ENCODE measurements at places on chromosomes 7 and 10.

- no peak for DNase-seq
These were observed 58.7 kb downstream of the MINDY3 start for GRCh38 chr10:15801641-15802040.

DNA sequence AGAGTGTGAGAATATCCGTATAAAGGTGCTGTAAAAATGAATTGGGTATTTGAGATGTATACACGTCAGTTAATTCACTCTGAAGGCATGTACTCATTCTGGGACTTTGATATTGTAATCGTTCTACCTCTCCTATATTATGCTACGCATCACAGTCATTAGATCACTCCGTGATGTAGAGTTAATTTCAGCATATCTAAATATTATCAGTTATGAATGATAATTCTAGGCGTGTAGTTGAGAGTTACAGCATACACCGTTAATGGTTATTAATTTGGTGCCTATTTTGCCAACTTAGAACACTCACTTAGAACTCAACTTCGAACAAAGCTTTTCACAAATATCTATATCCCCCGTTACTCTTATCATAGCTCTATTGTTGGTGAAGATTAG, 477 bp upstream of the MCU start:
- DNase-seq, result no peak

DNA sequence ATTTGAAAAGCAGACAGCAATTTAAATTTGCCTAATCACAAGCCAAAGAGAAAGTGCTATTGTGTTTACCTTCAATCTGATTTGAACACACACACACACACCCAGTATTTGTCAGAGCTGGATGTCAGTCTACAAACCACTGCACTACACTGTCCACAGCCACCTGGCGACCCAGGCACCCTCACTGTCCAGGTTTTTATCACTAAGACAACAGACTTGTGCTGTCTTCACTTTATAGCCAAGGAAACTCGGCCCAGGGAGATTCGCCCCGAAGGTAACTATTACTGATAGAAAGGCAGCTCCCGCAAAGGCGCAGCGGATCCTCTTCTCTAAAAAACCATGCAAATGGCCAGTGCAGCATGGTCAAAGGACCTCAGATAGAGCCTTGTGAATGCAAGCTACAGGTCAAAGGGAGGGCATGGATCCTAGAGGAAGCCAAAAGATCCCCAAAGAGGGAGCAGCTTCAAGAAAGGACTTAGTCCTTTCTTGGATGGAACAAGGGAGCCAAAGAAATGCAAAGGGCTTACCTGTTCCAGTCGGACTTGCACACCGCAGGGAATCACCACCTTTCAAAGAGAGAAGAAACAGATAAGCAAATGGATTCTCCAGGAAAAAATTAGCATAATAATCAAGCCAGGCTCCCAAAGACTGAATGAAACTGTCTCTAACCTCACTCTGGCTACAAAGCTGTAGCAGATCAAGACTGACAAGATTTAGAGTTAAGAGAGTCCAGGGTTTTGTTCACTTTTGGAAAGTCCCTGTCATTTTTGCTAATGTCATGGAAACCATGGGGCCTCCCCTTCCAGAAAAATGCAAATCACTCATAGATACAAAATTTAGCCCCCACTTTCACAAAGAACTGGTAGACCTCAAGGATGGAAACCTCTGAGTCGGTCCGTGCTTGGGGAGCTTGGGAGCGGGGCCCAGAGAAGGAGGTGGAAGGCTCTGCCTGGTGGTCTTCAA, 101.1 kb downstream of the TNS3 start:
- DNase-seq, result no peak

GRCh38 chr10:50635286-50635685, 11.5 kb upstream of the SGMS1 start:
- no peak for DNase-seq

- no peak for DNase-seq
These were observed 40.5 kb upstream of the CDK6 start for GRCh38 chr7:92876836-92877235.

- no peak for DNase-seq
These were observed 3.0 kb downstream of the LRWD1 start for GRCh38 chr7:102467581-102468477.

- no peak for DNase-seq
These were observed 69.5 kb downstream of the LMBR1 start for GRCh38 chr7:156823435-156823834.

- DNase-seq, result no peak
These were observed 57.1 kb downstream of the TBXAS1 start for GRCh38 chr7:139886206-139886605.

- no peak for DNase-seq
These were observed 15.3 kb upstream of the AKR1C1 start for GRCh38 chr10:4947635-4948596.

- no peak for DNase-seq
These were observed 539.7 kb downstream of the GATA3 start for GRCh38 chr10:8594176-8594575.

DNA sequence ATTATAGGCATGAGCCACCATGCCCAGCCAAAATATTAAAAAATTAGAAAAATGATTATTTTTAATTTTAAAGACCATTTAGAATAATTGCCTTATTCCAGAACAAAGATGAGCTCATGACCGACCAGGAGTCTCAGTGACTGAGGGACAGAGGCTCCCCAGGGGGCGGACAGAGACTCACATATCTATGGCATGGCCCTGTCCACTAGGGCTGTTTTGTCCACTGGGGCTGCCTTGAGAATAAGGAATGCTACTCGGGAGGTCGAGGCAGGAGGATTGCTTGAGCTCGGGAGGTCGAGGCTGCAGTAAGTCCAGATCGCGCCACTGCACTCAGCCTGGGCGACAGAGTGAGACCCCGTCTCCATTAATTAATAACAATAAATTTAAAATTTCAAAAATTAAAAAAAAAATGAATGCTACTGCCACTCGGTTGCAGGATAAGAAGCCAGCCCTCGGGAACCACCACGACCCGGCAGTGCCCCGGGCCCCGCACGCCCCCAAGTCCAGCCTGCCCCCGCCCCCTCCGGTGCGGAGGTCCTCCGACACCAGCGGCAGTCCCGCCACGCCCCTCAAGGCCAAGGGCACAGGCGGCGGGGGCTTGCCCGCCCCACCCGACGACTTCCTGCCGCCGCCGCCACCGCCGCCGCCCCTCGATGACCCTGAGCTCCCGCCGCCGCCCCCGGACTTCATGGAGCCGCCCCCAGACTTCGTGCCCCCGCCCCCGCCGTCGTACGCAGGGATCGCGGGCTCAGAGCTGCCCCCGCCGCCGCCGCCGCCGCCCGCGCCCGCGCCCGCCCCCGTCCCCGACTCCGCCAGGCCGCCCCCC, 128.6 kb downstream of the APBB1IP start:
- no peak for DNase-seq

DNA sequence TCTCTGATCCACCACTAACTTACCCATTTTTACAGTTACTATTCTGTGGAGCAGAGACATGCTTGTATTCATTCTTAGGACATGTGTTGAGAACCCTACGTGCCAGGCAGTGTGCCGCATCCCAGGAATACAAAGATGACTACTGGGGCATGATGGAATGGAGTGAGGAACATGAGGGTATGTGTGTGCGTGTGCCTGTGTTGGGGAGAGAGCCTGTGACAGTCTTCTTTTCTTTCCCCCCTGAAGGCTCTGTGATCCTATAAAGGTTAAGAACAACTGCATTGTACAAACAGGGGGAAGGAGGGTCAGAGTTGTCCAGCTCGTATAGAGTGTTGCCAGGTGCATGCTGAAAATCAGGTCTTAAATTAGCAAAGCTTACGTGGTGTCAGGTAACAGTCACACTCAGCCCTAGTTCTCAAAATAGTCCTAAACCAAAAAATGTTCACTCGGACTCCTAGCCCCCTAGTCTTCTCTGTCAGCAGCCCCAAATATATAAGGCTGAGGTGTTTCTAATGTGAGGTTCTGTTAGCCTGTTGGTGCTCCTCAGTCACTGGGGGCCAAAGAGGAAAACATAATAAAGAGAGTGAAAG, 161.9 kb downstream of the CELF2 start:
- DNase-seq, result no peak

DNA sequence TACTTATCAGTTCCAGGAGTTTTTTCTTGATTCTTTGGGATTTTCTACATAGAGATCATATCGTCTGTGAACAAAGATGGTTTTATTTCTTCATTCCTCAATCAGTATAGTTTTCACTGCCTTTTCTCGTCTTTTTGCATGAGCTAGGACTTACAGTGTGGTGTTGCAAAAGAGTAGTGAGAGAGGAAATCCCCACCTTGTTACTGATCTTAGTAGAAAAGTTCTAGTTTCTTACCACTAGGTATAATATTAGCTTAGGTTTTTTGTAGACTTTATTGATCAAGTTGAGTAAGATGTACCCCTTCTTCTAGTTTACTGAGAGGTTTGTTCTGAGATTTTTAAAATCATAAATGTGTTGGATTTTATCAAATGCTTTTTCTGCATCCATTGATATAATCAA, 123.3 kb downstream of the TMEM26 start:
- no peak for DNase-seq

- DNase-seq, result no peak
These were observed 120.1 kb downstream of the JAZF1 start for GRCh38 chr7:28060371-28060950.

GRCh38 chr10:78330884-78331283, 297.2 kb downstream of the RPS24 start:
- no peak for DNase-seq

DNA sequence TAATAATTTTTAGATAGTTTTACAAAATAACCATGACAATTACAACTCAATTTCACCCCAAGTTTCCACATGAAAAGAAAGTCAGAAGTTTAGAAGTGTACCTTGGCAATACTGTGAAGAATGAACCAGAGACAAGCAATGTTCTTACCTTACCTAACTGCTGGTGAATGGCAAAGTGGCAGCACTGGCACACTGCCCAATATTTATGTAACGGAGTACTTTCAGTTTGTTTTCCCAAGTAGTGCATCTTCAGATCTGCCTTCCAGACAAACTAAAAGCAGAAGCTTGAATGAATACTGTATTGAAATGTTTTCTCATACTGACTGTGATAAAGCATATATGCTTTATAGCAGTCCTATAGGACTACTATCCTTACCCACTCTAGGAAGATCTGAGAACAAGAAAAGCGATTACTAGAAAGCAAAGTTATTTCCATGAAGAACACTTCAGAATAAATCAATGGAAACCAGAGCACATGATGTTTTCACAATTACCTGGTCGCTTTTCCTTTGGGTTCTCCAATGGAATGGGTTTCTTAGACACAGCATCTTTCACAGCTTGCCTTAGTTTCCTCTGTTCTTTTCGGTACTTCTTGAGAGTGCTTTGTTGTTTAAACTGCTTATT, 1.5 kb downstream of the NOC3L start:
- no peak for DNase-seq

GRCh38 chr7:41573862-41574261, 129.0 kb downstream of the INHBA start:
- DNase-seq, result no peak

GRCh38 chr7:70034999-70035398, 436.7 kb downstream of the AUTS2 start:
- no peak for DNase-seq

DNA sequence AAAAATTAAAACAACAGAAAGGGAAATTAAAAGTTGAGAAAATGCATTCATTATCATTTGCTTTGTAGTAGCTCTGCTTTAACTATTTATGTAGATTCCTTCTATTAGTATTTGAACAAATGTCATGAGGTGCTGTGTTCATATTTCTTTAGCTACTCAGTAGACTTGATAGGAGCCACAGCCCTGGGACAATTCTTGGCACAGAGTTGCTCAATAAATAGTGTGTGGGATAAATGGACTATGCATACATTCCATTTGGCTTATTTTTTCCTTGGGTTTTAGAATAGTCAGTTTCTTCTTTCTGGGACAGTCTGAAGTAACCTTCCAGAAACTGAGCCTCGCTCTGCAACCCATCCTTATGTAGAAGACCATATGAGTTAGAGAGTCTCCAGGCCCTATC, 13.4 kb downstream of the RPP30 start:
- DNase-seq, result no peak

DNA sequence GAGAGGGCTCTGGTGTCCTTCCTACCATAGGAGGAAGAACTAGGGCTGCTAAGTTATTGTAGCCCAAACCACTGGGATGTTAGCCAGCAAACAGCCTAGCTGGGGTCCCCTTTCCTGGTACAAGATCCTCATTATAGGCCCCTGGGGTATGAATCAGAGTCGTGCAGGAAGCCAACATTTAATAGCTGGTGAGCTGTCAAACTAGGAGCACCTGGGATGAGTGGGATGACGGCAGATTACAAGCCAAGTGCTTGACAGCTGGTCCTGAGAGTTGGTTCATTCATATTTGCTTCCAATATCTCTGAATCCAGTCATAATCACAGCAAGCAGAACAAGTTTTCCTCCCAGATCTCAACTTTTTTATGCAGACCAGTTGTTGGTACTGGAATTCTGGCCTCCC, 25.1 kb upstream of the DNAJB12 start:
- no peak for DNase-seq

GRCh38 chr7:124201768-124202349, 169.0 kb upstream of the TMEM229A start:
- DNase-seq, result no peak

DNA sequence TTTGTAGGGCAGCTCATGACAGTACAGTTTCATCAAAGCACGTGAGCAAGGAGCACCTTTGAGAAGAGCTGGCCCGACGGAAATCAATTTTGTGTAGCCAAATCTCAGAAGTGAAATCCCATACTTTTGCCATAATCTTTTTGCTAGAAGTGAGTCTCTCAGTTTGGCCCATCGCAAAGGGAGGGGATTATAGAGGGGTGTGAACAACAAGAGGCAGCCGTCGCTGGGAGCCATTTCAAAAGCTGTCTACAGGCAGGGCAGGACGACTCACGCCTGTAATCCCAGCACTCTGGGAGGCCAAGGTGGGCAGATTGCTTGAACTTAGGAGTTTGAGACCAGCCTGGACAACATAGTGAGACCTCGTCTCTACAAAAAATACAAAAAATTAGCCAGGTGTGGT, 599.8 kb downstream of the GALNT17 start:
- DNase-seq, result no peak

- DNase-seq, result peak; percentile 37
These were observed 101.2 kb upstream of the ZNF746 start for GRCh38 chr7:149598721-149599308.

GRCh38 chr10:50658165-50658564, 34.4 kb upstream of the SGMS1 start:
- DNase-seq, result no peak

- DNase-seq, result peak; percentile 52
These were observed 302.5 kb upstream of the GALNT17 start for GRCh38 chr7:70829221-70830059.

GRCh38 chr7:34371922-34372321, 286.1 kb upstream of the NPSR1 start:
- no peak for DNase-seq
